Stimulated activated CD4-positive, alpha-beta T cell treated with anti-CD3 and anti-CD28 coated beads, Interleukin-12 subunit alpha, Interleukin-12 subunit beta, amount 100 ng/mL, for 48 hours (primary cell): ENCODE measurements at places on chromosomes 12 and 14.
A peak's percentile ranks its signal among the peaks of the same experiment; 100 is the strongest.

- no peak for DNase-seq
These were observed 42.3 kb upstream of the CSRP2 start for GRCh38 chr12:76921100-76921471.

- no peak for DNase-seq
These were observed 46.2 kb downstream of the ANO2 start for GRCh38 chr12:5898874-5899273.

DNA sequence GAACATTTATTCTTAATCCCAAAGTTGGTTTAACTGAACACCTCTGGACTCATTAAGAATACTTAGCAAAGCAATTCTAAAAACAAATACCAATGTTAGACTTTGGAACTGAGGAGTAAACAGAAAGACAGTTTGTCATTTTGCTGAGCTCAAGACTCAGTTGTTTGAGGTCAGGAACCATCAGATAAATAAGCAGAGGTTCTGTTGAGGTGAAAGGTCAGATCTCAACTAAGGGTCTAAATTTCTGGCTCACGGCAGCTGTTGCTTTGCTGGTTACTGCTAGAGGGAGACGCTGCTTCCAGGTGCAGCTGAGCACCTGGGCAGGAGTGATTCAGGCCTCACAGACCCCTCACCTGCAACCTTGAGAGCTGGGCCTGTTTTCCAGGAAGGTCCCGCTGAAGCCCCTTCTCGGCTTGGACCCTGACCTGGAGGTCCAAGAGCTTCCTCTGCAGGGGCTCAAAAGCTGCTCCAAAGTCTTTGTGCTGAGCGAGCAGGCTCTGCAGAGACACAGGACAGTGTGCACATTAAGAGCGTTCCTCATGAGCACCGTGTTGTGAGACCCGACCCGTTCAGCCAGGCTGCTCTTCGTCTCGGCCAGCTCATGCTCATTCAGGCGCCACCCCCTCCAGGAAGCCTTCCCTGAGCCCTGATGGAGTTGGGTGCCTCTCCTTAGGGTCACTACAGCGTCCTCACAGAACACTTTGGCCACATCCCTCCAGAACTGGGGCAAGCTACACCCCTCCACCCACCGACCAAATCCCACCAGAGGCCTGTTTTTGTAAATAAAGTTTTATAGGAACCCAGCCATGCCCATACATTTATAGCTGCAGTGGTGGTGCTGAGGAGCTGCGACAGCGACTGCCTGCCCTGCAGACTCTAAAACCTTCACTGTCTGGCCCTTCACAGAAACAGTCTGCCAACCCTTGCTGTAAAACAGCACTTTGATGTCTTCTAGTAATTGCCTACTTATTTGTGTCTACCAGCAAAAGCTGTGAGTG, 72.0 kb downstream of the SYNE3 start:
- no peak for DNase-seq

DNA sequence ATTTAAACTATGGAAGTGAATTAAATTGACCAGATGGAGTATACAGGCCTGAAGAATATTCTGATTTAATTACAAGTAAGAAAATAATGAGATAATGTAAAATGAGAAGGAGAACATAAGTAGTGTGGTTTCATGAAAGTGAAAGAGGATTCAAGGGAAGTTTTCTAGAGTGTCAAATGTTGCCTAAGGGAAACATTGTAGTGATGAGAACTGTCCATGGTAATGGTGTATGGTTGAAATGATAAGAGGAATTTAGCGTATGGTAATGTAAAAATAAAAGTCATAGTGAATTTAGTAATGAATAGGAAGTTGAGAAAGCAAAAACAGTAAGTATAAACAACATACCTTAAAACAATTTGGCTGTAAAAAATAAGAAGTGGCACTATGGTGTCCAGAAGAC, 1954.6 kb upstream of the FLRT2 start:
- DNase-seq, result no peak

DNA sequence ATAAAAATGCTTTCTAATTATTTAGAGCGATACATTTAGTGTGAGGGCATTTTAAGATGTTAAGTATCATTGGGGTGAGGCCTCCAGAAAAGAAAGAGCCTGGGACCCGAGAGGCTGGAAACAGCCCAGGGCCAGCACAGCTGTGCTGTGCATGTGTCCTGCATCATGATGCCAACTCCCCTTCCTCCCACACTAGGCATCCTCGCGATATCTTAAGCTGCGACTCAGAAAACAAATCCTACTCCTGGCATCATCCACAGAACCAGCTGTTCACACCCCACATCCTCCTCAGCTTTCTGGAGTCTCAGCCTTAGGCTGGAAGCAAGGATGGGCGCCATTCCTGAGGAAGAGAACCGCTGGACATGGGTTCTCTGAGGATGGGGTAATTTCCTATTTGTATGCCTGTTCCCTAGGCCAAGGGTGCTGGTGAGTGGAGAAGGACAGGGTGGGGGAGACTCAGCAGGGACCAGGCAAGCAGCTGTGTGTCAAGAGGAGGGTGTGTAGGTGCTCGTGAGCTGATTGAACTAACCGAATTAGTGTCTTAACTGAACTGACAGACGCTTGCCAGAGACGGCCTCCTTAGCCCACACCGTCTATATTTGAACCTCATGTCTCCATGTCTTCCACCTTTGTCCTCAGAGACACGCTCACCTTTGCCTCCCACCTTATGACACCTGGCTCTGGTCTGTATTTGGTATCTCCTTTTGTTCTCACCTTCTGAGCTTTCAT, 15.6 kb upstream of the MCRS1 start:
- DNase-seq, result no peak

- DNase-seq, result peak; percentile 31
These were observed 89.5 kb upstream of the BCL2L14 start for GRCh38 chr12:11981121-11981733.

DNA sequence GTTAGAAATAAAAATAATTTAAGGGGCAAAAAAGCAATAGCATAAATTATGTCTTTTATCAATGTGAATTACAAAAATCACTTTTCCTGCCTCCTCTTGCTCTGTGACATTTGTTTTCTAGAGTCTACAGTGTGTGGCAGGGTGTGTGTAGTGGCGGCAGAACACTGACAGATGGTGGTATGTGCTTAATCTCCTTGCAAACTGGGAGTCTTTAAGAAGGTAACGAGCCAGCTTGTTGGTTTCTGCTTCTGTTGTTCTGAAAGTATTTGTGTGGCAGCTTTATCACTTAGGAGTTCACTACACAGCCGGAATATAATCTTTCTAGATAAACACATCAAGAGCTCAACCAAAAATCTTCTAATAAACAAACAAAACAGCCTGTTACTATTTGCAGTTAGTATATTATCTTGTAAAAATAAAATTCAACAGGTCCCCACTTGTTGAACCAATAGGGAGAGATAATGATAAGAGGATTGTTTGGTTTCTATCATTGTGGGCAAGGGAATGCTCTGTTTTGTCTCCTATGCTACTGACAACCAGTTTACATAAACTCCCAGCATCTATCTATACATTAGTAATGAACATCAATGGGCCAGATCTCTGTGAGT, 13.0 kb downstream of the CDKL1 start:
- DNase-seq, result no peak

GRCh38 chr14:69090187-69090789, 62.6 kb downstream of the DCAF5 start:
- peak; percentile 6 for DNase-seq

DNA sequence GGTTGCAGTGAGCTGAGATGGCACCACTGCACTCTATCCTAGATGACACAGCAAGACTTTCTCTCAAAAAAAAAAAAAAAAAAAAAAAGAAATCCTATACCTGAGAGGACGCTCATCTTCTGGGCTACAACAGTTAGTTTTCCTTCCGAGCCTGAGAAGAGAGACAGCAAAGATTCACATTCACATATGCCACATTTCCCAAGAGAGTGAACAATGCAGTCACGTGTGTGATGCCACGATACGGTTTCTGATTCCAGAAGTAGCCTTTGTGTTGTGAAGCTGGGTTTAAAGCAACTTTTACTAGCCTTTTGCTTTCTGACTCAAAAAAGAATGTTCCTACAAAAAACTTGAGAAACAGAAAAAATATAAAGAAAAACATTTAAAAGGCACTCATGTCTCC, 19.5 kb downstream of the GCN1 start:
- DNase-seq, result no peak

GRCh38 chr14:65279958-65280357, 132.6 kb upstream of the FUT8 start:
- no peak for DNase-seq

DNA sequence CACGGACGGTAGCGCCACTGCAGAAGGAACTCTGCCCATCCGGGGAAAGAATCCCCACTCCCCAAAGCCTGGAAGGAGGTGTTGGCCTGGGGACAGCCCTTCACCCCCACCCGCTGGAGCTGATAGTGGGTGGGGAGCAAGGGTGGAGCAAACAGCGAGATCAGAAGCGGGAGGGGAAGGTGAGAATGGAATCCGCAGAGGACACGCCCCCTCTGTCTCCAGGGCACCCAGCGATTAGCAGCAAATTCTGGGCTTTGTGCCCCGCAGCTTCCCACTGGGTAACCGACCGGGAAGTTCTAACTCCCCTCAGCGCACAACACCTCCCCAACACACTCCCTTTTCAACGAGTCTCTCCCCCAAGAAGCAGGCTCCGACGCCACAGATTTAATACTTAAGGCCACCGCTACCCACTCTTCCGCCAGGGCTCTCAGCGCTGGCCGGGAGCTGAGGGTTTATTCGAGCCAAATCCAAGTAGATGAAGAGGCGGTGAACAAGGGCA, 1.4 kb downstream of the SLC25A29 start:
- DNase-seq, result no peak

- no peak for DNase-seq
These were observed 126.4 kb downstream of the RIMBP2 start for GRCh38 chr12:130589540-130590317.

- DNase-seq, result no peak
These were observed 93.7 kb upstream of the PTPRR start for GRCh38 chr12:71014180-71014785.

DNA sequence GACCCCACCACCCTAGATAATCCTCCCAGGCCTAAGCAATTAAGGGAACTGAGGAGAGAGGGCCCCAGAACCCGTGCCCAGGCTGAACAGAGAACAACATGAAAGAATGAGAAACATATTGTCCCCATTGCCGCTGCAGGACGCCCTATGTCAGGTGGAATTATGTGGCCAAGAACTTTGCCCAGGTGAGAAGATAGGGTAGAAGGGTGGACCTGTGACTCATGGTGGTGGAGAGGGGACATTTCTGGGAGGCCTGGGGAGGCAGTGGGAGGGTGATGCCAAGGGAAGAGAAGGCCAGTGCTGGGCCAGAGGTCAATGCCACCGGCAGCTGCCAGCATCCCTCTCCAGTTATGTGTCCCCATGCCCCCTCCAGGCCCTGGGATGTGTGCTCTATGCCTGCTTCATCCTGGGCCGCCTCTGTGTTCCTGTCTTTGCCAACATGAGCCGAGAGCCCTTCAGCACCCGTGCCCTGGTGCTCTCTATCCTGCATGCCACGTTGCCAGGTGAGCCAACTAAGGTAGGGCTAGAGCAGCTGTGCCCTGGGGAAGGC, 15.5 kb downstream of the SOAT2 start:
- no peak for DNase-seq

DNA sequence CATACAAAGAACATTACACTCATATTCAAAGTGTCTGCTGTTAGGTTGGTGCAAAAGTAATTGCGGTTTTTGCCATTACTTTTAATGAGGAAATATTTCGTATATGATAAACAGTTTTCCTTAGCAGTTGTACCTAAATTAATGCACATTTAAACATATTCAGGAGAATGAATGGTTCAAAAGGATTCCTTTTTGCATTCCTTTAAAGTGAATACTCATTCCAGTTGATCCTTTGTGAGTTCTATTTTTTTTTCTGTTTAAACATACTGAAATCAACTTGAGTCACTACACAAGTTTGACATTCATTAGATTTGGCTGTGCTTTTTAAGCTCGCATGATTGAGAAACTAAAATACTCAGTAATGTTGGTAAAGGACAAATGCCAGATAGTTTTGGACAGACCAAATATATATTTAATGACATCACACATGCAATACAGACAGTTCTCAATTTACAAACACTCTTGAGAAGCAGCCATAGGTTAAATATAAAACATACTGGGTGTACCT, 13.8 kb upstream of the SLC38A2 start:
- no peak for DNase-seq

GRCh38 chr12:96057986-96058553, 22.7 kb upstream of the LTA4H start:
- no peak for DNase-seq

DNA sequence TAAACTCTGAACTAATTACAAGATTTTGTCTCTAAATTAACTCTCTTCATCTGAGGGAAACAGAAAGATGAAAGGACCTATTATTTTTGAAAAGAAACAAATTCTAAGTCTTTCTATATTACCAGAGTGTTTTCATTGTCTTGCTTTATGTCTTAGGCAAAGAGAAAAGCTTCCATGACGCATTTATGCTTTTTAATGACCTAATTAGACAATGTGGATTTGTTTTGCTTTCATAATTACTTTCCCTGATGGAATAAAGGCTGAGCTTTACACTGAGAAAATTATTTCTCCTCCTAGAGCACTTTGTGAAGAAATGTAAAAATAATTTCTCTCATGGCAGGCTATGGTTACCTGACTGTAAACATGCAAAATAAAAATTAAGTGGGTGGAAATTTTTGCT, 138.0 kb upstream of the SLCO1C1 start:
- DNase-seq, result no peak

DNA sequence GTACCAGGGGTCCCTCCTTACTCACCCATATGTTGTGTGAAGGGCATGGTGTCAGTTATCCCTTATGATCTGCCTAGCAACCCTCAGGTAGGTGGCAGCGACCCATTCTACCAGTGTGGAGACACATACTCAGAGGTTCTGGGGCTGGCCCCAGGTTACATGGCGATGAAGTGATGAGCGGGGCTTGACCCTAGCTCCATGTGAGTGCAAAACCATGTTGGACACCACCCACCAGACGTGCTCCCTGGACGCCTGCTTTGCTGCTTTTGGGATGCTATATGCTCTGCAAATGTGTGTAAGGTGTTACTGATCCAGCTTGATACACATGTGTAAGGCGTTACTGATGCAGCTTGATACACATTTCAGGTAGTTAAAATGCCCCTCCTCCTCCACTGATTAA, 33.3 kb downstream of the EP400 start:
- DNase-seq, result no peak

GRCh38 chr12:69901221-69901905, 76.3 kb downstream of the MYRFL start:
- DNase-seq, result no peak

DNA sequence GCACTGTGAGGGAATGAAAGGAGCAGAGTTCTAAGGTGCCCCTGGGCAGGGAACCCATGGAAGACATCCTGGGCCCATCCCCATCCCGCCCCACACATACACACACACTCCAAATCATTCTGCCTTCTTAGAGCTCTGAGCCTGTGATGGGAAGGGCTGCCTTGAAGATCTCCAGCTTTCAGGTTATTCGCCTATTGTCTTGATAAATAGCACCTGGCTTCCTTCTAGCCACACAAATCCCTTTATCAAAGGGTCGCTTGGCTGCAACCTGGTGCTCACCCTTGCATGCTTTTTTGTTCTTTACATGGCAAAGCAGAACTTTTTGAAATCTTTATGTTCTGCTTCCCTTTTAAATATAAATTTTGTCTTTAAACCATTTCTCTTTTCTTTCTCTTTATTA, 112.2 kb upstream of the TMTC1 start:
- DNase-seq, result no peak
